ENCODE measurements at places on chromosomes 7 and 10. TPM values are rescaled to one million over a fixed set of nuclear protein-coding genes. Genes with fewer than 3 reads are reported as not detected.

The SDK1 gene
- 0.05 TPM for total RNA-seq

The UPK3B gene
- 1.7 TPM for total RNA-seq

The SLC26A5 gene
- total RNA-seq = not detected

The NUTM2E gene
- total RNA-seq = 0.18 TPM

The CCDC172 gene
- not detected for total RNA-seq

The ADAP1 gene
- 13.0 TPM for total RNA-seq

The TRIM50 gene
- total RNA-seq = not detected

The ADGRA1 gene
- not detected for total RNA-seq

The ANXA8 gene
- 1.2 TPM for total RNA-seq

The CCDC186 gene
- 20.0 TPM for total RNA-seq

The NANOS1 gene
- total RNA-seq = 0.13 TPM

The VDAC2 gene
- 133 TPM for total RNA-seq

The CC2D2B gene
- total RNA-seq = 0.40 TPM

The WNT8B gene
- not detected for total RNA-seq

The CNNM1 gene
- total RNA-seq = 0.08 TPM

The WDR86 gene
- 1.1 TPM for total RNA-seq

The CEP55 gene
- 82.5 TPM for total RNA-seq

Data from activated CD4-positive, alpha-beta memory T cell treated with anti-CD3 and anti-CD28 coated beads, Interleukin-2, amount 10 ng/mL, durations not matched to agents 7 days and 5 days (primary cell).